ENCODE measurements at places on chromosomes 5 and 9. TPM values are rescaled to one million over a fixed set of nuclear protein-coding genes. Genes with fewer than 3 reads are reported as not detected.

SCGB3A2 gene
- not detected for total RNA-seq

GZMA gene
- total RNA-seq = not detected

ARHGEF28 gene
- 23.8 TPM for total RNA-seq

SLC6A19 gene
- not detected for total RNA-seq

COQ4 gene
- total RNA-seq = 18.6 TPM

TAF1L gene
- not detected for total RNA-seq

F12 gene
- total RNA-seq = not detected

GARIN3 gene
- total RNA-seq = not detected

JAKMIP2 gene
- under 0.01 TPM for total RNA-seq

PCDHGA11 gene
- total RNA-seq = 3.1 TPM

STK32A gene
- 1.7 TPM for total RNA-seq

OCLN gene
- total RNA-seq = 2.3 TPM

PCDHB13 gene
- total RNA-seq = 1.1 TPM

NXNL2 gene
- total RNA-seq = 2.5 TPM

SLC6A18 gene
- total RNA-seq = not detected

HAVCR1 gene
- 0.56 TPM for total RNA-seq

STING1 gene
- total RNA-seq = 27.8 TPM

ITGA2 gene
- 71.9 TPM for total RNA-seq

PTPRD gene
- total RNA-seq = 2.3 TPM

PKD2L2 gene
- 0.38 TPM for total RNA-seq

KIF20A gene
- 86.5 TPM for total RNA-seq

FOXD4L6 gene
- total RNA-seq = not detected

CNTFR gene
- not detected for total RNA-seq

CD72 gene
- 0.19 TPM for total RNA-seq

CNTNAP3 gene
- 2.9 TPM for total RNA-seq

SLCO6A1 gene
- total RNA-seq = not detected

CTXN3 gene
- not detected for total RNA-seq

PDZD2 gene
- total RNA-seq = 0.28 TPM

ZNF346 gene
- total RNA-seq = 13.2 TPM

KCNN2 gene
- total RNA-seq = not detected

WNK2 gene
- not detected for total RNA-seq

FST gene
- total RNA-seq = 205 TPM

GHR gene
- total RNA-seq = 2.8 TPM

SLC2A8 gene
- total RNA-seq = 5.6 TPM

CARTPT gene
- not detected for total RNA-seq

MLANA gene
- not detected for total RNA-seq

ADAMTS19 gene
- under 0.01 TPM for total RNA-seq

LIX1 gene
- total RNA-seq = not detected

IFNA13 gene
- total RNA-seq = not detected

CCNI2 gene
- total RNA-seq = not detected

SNCAIP gene
- total RNA-seq = 0.85 TPM

TAF11L10 gene
- not detected for total RNA-seq

SPATA31E1 gene
- total RNA-seq = not detected

ZBED3 gene
- 0.28 TPM for total RNA-seq

CFAP157 gene
- 0.28 TPM for total RNA-seq

GABBR2 gene
- total RNA-seq = 0.56 TPM

C1QTNF2 gene
- 0.28 TPM for total RNA-seq

NR2F1 gene
- total RNA-seq = 33.2 TPM

AMBP gene
- not detected for total RNA-seq

All from regular cardiac myocyte (primary cell).